ENCODE measurements at places on chromosomes 1 and 21.

- no peak for DNase-seq
These were observed 61.1 kb upstream of the KIF1B start for GRCh38 chr1:10149231-10149630.

GRCh38 chr1:198298640-198299039, 141.8 kb downstream of the NEK7 start:
- DNase-seq, result no peak

GRCh38 chr1:12152113-12152891, 14.5 kb upstream of the TNFRSF1B start:
- no peak for DNase-seq

DNA sequence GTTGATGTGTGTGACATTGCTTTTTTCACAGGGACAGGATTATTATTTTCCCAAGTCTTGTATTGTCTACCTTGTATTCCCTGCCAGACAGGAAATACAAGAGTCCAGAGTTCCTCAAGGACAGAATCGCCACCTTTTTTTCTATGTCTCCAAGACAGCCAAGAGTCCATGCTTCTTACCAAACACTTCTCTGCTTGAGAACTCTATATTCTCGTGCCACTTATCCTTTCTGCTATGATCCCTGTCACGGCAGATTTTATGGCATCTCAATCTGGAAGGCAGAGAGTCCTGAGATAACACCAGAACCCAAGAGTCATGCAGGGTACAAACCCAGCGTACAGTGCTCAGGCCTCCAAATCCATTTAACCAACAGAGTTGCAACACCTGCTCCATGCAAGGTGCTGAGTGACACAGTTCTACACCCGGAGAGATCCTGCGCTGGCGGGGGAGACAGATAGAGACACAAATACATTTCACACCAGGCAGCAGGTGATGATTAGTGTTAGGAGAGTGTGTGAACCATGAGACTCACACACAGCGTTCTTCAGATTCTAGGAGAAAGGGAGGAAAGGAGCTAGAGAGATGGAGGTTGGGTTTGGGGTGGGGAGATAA, 107.6 kb downstream of the NAV1 start:
- no peak for DNase-seq

- DNase-seq, result no peak
These were observed 402.4 kb upstream of the ZP4 start for GRCh38 chr1:238293075-238293474.

GRCh38 chr1:184412472-184412871, 25.6 kb downstream of the C1orf21 start:
- DNase-seq, result no peak

GRCh38 chr1:100557606-100557953, 19.6 kb downstream of the GPR88 start:
- DNase-seq, result no peak

DNA sequence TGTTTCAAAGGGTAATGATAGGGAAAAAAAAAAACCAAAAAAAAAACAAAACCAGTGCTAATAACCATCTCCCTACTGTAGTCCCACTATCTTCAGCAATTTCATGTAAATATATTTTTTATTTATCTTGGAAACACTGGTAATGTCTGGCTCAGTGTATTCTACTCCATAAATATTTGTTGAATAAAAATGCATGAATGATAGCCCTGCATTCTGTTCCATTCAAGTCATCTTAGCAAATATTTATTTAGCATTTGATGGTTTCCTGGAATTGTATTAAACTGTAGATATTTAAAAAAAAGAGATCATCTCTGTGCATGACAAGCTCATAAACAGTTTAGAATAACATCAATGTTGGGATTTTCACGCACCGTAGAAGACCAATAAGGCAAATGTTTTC, 24.2 kb downstream of the IL23R start:
- no peak for DNase-seq

All from NCI-H1436 (cell line).